ENCODE measurements at places on chromosomes 4 and X.
A peak's percentile ranks its signal among the peaks of the same experiment; 100 is the strongest.

- no peak for DNase-seq
Measured at GRCh38 chrX:130680164-130681035, 222.6 kb downstream of the ENOX2 start.

DNA sequence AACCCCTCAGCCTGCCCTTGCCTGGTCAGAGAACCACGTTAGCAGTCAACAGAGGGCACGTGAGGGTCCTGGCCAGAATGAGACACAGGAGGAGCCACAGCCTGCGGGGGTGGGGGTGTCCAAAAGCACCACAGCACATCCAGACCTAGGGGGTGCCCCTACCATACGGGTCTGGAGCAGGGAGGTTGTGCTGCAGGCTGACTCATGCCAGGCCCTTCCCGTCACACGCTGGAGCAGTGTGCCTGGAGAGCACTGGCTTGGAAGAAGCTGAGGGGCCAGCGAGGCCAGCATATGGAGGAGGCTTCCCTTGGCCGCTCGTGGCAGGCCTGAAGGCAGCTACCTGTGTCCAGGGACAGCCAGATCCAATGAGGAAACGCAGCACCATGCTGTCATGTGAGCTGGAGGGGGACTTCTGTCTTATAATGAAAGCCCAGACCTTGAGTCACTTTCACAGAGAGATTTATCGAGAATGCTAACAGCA lies 1.5 kb upstream of the IRAK1 start:
- DNase-seq = no peak

- no peak for DNase-seq
Measured at GRCh38 chrX:115378471-115378870, 89.0 kb downstream of the LUZP4 start.

GRCh38 chr4:144985531-144985930 lies 112.5 kb downstream of the ANAPC10 start:
- no peak for DNase-seq

DNA sequence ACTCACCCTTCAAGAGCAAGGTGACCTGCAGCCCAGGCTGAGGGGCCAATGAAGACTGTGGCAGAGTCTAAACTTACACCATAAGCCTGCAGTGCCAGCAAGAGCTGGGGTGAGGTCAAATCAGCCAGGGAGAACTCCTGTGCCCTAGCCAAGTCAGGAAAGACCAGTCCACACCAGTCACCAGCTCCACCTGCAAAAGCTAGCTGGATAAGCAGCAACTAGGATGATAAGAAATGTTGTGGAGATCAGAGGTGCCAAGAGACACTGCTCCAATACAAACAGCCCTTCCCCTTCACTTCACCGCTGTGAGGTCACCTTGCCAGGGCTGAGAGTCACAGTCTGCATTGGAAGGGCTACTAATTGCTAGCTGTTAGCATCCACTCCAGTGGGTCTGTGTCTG lies 31.3 kb downstream of the NIPAL1 start:
- DNase-seq = no peak

DNA sequence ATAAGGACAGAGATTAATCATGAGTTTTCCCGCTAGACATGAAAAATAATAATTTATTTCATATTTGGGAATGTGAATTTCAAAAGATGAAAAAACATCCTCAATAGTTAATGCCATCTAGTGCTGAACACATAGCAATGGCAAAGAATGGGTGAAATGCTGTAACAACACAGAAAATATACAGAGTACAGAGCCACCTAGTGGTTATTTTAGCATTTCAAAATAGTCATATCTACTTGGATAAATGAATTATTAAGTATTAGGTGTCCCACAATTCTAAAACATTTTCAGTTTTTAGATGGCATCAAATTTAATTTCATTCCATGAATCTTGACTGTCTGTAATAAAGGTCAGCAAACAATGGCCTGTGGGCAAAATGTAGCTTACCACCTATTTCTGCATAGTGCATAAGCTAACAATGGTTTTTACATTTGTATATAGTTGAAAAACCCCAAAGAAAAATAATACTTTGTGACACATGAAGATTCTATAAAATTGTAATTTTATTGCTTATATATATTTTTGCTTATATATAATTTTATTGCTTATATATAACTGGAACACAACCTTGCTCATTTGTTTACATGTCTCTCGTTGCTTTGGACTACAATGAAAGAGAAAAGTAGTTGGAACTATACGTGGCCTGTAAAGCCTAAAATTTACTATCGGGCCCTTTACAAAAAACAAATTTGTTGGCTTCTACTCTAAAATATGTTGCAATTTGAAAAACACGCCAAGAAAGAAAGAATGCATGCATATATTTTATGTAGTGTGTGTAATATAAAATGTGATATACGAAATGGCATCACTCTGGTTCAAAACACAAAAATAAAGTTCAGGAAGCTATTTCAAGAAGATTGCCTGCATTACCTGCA lies 99.1 kb upstream of the FAM47C start:
- DNase-seq = no peak

GRCh38 chr4:110510955-110511544 lies 35.1 kb downstream of the ENPEP start:
- peak; percentile 21 for DNase-seq

DNA sequence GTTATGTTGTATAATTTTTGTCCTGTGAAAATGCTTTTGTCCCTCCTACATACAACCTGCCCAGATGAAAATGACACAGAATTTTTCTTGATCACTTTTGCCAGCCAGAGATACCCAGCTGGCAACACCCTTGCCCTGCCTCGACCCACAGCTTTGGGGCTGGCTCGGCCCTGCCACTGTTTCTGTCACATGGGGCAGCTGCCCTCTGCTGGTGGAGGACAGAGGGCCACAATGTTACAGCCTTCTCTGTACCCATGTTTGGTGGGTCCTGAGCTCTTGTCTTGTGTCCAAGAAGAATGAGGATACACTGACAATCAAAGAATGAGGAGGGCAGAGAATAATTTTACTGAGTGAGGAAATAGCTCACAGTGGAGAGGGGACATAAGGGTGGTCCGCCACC lies 31.1 kb downstream of the BMP15 start:
- no peak for DNase-seq

- no peak for DNase-seq
Measured at GRCh38 chr4:113639326-113639725, 122.2 kb downstream of the CAMK2D start.

DNA sequence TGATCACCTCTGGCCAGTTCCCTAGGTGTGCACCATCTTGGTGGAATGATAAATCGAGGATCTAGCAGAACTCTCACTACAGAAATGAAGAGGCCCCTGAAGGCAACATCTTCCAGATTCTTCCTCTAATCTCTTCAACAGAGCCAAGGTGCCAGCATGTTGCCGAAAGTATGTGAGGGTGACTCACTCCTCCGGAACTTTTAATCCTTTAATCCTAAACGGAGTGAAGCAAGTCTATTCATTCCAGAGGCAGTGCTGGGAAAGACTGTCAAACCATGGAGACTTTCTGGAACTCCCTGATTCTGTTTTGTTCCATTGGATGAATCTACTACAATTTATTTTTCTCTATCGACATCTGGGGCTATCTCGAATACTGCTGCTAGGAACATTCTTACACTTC lies 68.7 kb downstream of the SUPT20HL2 start:
- no peak for DNase-seq

GRCh38 chr4:86261636-86262035 lies 98.2 kb downstream of the MAPK10 start:
- DNase-seq = no peak

GRCh38 chr4:41644288-41644914 lies 104.1 kb downstream of the PHOX2B start:
- no peak for DNase-seq

- no peak for DNase-seq
Measured at GRCh38 chrX:68829582-68830418, 979 bp downstream of the EFNB1 start.

DNA sequence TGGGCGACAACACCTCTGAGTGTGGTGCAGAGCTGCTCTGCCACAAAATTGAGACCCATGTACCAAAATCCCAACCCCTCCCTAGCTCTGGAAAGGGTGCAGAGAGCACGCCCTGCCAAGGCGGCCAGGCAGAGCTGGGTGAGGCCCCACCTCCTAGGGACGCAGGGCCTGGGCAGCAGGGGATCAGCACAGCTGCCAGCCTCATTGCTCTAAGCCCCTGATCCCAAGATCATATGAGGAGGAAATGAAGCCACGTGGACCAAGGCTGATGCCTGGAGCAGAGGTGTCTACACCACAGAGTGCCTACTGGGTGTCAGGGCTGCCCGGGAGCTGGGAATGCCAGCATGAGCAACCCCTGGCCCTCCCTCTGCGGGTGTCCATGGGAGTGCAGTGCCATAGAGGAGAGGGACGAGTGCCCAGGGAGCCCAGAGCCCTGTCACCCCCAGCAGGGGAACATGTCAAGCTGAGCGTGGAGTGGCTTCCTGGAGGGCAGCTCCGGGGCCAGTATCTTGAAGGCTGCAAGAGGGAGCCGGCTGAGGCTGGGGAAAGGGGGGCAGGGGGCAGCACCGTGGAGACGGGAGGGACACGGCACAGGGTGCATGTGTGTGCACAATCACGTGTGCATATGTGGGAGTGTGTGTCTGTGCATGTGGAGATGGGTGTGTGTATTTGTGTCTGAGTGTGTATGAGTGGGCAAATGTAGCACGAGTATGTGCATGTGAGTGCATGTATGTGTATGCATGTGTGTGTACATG lies 63.9 kb upstream of the PSAPL1 start:
- DNase-seq = no peak

DNA sequence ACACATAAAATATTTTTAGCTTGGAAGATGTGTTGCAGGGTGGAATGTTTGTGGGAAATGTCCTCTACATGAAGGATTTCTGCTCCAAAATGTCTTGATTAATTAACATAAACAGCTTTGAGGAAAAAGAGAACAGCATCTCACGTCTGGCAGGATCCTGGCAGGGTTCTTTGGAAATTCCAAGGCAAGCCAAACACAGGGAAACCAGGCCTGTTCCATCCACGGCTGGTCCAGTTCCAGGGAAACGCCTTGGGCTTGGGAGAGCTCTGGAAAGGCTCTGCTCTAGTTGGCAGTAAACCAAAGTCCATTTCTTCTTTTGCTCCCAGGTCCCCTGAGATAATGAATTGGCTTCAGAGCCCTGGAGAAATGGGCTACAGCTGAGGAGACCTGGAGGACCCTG lies 42.4 kb upstream of the GAB1 start:
- DNase-seq = no peak

- no peak for DNase-seq
Measured at GRCh38 chrX:12497832-12498591, 293.2 kb upstream of the PRPS2 start.

- DNase-seq = no peak
Measured at GRCh38 chr4:180333162-180333561, 1910.0 kb upstream of the TENM3 start.

DNA sequence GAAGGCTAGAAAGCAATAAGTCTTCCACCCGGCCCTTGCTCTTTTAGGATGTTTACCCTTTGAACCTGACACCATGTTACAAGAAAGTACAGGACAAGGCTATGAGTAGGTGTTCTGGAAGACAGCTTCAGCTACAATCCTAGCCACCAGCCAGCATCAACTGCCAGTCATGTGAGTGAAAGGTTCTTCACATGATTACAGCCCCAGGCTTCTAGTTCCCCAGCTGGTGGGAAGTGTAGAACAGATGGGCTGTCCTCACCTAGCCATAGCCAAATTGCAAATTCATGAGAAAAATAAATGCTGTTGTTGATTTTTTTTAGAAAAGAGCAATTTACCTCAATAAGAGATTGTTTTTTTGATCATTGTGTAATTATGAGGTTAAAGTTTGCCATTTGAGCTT lies 60.8 kb downstream of the GRXCR1 start:
- DNase-seq = no peak

GRCh38 chr4:113112338-113112978 lies 63.0 kb downstream of the ANK2 start:
- DNase-seq = no peak

DNA sequence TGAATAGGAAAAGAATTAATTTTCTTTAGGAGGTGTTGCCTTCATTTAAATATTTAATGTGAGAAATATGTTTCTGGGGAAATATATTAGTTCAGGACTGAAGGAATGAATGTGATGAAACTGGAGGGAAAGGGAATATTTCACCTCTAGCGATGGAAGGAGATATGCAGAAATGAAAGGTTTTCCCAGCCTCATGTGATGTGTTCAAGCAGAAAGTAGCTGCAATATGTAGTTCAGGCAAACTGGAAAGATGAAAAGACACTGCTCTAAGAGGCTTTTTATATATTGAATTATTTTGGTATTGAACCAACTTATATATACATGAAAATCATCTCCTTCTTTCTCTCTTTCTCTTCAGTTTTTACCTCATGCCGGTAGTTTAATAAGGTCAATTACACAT lies 3.4 kb downstream of the GRID2 start:
- DNase-seq = no peak

GRCh38 chr4:152039023-152039481 lies 278.2 kb upstream of the GATB start:
- no peak for DNase-seq
